NCI-H2081 (cell line): ENCODE measurements at places on chromosomes 12 and 14.

DNA sequence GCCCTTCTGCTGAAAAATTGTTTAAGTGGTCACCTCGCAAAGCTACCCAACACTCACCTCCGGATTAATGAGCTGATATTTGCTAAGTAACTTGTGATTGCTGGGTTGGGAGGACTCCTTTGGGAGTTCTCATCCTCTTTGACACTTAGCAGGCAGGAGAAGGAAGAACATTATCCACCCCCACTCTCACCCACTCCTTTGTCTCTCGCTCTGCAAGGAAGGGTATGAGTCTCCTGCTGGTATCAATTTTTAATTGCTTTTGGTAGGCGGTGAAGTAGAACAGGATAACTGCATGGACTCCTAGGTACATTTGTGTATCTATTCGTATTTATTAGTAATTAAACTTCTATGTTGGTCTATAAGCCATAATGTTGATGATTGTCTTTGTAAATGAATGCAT, 6.9 kb upstream of the ABHD12B start:
- no peak for DNase-seq

DNA sequence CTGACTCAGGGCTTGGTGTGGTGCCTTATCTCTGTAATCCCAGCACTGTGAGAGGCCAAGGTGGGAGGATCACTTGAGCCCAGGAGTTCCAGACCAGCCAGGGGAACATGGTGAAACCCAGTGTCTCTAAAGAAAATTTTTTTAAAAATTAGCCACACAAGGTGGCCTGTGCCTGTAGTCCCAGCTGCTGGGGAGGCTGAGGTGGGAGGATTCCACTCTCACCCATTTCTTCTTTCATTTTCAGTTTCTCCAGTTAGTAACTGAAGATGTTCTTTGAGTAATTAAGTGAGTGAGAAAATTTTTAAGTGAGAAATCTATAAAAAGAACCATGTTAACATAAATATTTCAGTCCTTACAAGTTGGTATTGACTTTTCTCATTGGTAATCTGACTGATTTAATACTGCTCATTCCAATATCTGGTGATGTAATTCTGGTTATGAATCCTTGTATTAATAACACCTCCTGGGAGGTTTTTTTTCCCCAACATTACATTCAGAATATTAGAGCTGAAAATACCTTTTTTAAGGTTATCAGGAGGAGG, 6.1 kb downstream of the METTL3 start:
- DNase-seq, result no peak

DNA sequence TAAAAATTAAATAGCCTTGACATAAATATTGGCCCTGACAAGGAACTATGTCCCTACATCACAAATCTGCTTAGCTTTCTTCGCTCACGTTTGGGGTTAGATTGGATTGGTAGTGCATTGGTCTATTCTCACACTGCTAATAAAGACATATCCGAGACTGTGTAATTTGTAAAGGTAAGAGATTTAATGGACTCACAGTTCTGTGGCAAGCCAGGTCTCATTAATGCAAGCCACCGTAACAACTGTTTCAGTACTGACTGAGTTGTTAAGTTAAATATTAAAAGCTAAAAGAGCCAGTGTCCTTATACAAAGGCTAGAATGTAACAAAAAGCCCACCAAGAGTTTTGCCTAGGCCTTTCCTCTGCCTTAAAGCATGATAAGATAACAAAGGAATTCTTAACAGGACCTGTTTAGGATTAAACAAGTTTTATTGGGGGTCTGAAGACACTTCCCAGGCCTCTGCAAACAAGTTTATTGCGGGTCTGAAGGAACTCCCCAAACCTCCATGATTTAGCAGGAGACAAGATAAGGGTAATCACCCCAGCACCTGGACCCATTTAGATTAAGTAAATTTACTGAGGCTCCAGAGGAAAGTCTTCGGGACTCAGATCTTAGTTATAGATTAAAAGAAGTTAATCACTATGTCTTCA, 88.2 kb upstream of the PTGDR start:
- DNase-seq, result no peak

DNA sequence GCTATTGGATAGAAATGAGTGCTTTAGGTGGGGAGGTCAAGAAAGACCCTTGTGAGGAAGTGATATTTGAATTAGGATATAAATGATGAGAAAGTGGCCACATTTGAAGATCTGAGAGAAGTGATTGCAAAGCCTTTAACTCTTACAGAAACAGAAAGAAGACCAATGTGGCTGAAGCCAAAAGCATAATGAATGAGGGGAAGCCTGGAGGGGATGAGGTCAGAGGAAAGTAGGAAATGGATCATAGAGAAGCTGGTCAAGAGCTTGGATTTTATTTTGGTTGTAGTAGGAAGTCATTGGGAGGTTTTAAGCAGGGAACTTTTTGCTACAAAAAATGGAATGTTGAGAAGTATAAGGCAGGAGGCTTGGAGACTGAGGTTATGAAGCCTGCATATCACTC, 3.5 kb upstream of the GYS2 start:
- no peak for DNase-seq

DNA sequence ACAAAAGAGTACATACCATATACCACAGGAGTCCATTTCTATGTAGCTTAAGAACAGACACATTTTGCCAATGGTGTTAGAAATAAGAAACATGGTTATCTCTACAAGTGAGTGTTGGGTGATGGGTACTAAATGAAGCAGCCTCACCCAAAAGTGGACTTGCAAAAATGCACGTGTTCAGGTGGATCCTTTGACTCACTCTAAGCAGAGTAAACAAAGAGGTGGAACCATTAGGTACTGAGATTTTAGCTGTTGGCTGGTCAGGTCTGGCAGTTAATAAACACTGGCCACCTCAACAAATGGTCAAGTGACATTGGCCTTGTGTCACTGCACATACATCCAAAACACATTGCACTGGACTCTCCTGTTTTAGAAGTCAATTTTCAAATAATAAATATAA, 27.6 kb downstream of the EVL start:
- DNase-seq, result no peak

DNA sequence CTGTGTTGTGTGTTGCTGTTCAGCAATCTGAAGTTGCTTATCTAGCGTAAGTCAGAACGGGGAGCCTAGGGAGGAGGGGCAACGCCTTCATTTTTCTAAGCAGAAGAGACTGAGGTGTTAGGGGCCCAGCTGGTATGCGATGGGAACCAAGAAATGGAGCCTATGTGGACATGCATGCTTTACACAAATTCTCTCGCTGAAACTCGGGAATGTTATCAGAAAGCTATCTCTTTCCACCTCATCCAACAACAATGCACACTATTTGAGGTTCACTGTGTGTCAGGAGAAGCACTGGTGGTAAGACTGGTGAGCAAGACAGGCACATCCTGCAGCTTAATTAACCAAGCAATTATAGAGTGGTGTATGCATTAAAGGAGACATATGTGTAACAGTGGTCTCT, 89.7 kb downstream of the NRXN3 start:
- DNase-seq, result no peak

- DNase-seq, result no peak
These were observed 126.4 kb downstream of the BRMS1L start for GRCh38 chr14:35952584-35952983.

DNA sequence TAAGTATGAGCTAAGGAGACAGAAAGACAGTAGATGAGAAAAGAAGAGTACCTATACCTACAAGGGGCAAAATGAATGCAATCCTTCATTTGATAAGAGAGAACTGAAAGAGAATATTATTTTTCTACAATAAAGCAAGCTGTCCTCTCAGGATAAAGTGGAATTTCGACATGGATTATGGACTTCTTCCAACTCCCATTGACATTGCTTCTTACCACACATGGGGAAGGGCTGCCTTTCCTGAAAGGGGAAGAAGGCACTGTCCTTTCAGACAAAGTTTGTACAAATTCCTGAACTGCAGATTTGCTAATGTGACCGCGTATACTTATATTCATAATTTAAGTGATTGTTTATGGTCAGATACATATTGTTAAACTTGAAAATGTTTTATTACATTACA, 4.3 kb upstream of the HEBP1 start:
- DNase-seq, result no peak

DNA sequence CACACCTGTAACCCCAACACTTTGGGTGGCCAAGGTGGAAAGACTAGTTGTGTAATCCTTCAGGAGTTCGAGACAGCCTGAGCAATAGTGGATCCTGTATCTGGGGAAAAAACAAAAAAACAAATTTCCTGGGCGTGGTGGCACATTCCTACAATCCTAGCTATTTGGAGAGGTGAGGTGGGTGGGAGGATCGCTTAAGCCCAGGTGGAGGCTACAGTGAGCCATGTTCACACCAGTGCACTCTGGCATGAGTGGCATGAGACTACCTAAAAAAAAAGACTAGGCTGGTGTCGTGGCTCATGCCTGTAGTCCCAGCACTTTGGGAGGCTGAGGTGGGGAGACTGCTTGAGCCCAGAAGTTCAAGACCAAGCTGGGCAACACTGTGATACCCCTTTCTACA, 17.2 kb downstream of the PTGES3 start:
- DNase-seq, result no peak

GRCh38 chr12:124559182-124560017, 8.0 kb downstream of the NCOR2 start:
- DNase-seq, result no peak

DNA sequence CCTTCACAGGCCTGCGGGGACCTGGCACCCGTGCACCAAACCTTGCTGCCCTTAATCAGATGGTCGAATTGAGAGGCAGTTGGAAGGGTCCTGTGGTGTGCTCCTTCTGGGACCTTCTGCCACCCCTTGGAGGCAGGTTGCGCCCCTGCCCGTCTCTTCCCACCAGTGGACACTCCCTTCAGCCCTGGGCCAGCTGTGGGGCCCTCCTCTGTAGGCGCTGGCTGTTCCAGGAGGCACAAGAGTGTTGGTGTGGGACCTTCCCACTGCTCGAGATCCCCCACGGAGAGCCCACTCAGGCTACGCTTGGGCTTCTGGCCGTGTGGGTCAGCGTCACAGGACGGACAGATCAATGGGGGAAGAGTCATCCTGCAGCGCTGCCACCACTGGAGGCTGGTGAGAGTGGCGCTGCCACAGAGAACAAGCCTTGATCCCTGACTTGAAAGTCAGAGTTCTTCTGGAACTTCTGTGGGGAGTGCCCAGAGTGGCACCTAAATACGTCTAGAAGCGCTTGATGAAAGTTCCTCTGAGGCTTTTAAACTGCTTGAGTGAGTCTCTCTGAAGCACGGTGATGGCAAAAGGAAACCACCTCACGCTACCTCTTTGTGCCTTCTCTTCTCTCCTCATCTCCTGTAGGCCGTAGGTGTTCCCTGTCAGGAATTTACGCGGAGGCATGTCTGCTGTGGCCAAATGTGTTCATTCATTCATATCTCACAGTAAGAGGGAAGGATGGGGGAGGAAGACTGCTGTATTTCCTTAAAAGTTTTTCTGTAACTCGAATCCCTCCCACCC, 48.3 kb downstream of the TRAF3 start:
- DNase-seq, result no peak

- no peak for DNase-seq
These were observed 600 bp downstream of the SYT10 start for GRCh38 chr12:33438851-33439586.

DNA sequence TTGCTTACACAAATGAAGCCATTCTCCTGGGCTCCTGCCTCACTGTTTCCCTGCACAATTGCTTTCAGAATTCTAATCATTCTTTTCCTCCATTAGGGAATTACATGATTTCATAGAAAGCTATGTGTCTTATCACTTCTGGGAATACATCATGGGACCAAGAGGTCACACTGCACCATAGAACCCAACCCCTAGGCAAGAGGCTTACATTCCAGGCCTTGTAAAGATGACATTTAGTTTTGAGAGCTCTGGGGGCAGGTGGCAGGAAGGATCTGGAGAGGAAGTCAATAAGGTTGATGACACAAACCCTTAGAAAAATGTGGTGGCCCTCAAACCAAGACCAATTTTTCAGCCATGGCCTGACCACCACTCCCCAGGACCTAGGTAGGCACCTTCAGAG, 57.1 kb downstream of the NUAK1 start:
- DNase-seq, result no peak

GRCh38 chr14:102095231-102095870, 8.5 kb upstream of the HSP90AA1 start:
- no peak for DNase-seq

GRCh38 chr12:31029916-31030562, 43.6 kb upstream of the DDX11 start:
- DNase-seq, result no peak

DNA sequence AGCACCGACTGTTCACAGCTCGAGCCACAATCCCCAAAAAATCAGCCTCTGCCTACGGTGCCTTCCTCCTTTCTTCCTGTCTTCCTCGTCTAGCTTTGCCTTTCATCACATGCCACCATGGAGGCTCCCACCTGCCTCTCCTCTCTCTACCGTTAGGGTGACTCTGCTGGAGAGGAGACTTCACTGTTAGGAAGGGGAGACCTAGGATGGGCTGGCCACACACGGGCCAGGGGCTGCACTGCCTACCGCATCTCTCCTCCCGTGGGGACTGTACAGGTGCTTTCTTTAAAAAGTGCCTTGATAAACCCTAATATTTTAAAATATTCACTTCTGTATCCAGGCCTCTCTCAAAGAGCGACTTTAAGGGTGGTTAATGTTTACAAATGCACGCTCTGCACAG, 1104.7 kb downstream of the BCL11B start:
- DNase-seq, result no peak

DNA sequence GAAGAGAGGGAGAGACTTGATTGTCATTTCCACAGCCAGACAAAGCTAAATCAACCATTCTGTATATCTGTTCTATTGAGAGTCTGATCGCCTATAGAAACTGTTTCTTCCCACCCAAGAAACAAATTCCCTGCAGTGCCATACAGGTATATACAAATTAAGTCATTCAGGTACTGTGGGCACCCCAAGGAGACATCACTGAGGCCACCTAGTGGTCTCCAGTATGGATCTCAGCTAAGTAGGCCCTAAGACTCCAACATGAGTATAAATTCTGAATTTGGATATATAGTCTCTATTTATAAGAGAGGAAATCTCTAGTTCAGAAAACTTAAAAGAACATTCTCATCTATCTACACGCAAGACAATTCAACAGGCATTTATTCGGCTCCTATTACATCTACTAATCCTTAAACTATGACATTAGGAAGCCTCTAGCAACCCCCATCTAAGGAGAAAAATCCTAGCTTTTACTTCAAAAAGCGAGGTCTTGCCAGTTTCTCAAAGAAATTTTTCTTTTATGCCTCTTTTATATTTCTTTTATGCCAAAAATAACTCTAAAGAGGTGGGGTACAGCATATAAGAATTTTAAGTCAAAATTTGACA, 62.6 kb downstream of the DCAF5 start:
- peak; percentile 33 for DNase-seq

GRCh38 chr12:70806043-70806442, 114.5 kb downstream of the PTPRR start:
- DNase-seq, result no peak

DNA sequence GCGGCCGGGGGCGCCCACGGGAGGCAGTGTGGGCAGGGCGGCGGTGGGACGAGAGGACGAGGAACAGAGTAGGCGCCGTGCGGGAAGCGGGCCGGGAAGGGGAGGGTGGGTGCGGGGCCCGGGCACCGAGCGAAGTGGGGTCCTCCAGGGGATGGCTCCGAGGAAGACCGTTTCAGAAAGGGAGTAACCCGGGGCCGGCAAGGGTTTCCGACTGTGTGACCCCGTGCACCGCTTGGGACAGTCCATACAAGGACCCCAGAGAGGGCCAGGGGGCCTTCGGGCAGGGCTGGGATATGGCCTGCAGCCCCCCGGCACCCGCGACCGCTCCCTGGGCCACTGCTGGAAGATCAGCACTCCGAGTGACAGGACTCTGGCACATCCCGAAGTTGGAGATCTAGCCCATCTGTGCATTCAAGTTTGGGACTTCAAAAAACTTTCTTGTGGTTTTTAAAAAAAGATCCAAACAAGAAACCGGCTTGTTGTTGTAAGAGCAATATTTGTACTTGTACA, 448 bp downstream of the TSPAN9 start:
- no peak for DNase-seq
